ENCODE measurements at places on chromosomes 3 and 15. TPM values are rescaled to one million over a fixed set of nuclear protein-coding genes. Genes with fewer than 3 reads are reported as not detected.

Gene CCR9
- 2.7 TPM for polyA plus RNA-seq

Gene CCDC32
- polyA plus RNA-seq: 23.5 TPM

Gene ATP13A5
- polyA plus RNA-seq: not detected

Gene CRABP1
- 16.0 TPM for polyA plus RNA-seq

Gene TMEM212
- polyA plus RNA-seq: not detected

Gene POLR2M
- polyA plus RNA-seq: 59.9 TPM

Gene DUOX1
- 0.33 TPM for polyA plus RNA-seq

Gene TRIM59
- polyA plus RNA-seq: 0.54 TPM

Gene GOLGA6B
- polyA plus RNA-seq: 0.06 TPM

Gene AHSG
- polyA plus RNA-seq: 0.04 TPM

Gene ANKRD34C
- polyA plus RNA-seq: not detected

Gene PFN2
- polyA plus RNA-seq: 115 TPM

Gene IQCH
- polyA plus RNA-seq: not detected

Gene CPLX3
- polyA plus RNA-seq: not detected

Gene CCK
- 0.89 TPM for polyA plus RNA-seq

Gene SOX14
- not detected for polyA plus RNA-seq

Gene NAA80
- 6.5 TPM for polyA plus RNA-seq

Gene COL6A5
- 0.01 TPM for polyA plus RNA-seq

Gene INSYN1
- polyA plus RNA-seq: 2.2 TPM

Gene CCR8
- not detected for polyA plus RNA-seq

Gene CA12
- 0.27 TPM for polyA plus RNA-seq

Gene CCR5
- polyA plus RNA-seq: 0.94 TPM

Gene MEIS2
- 5.4 TPM for polyA plus RNA-seq

Gene TTLL13
- polyA plus RNA-seq: 0.45 TPM

Gene RBP2
- 5,876 TPM for polyA plus RNA-seq

Gene RPL22L1
- polyA plus RNA-seq: 72.7 TPM

Gene GPR27
- 0.38 TPM for polyA plus RNA-seq

Gene TM2D3
- 24.9 TPM for polyA plus RNA-seq

Gene C3orf49
- not detected for polyA plus RNA-seq

Gene TM4SF1
- 21.4 TPM for polyA plus RNA-seq

Gene SV2B
- not detected for polyA plus RNA-seq

Gene LRRC3B
- 0.65 TPM for polyA plus RNA-seq

Gene LRRIQ4
- not detected for polyA plus RNA-seq

Gene SLC22A14
- polyA plus RNA-seq: 0.09 TPM

Gene MGLL
- 47.2 TPM for polyA plus RNA-seq

Gene HHLA2
- polyA plus RNA-seq: 130 TPM

Gene STRIT1
- 10.3 TPM for polyA plus RNA-seq

Gene TGM4
- not detected for polyA plus RNA-seq

Gene DUOXA2
- not detected for polyA plus RNA-seq

Gene FRMD5
- 0.81 TPM for polyA plus RNA-seq

Gene MYO5C
- polyA plus RNA-seq: 2.4 TPM

Gene CCDC9B
- 2.2 TPM for polyA plus RNA-seq

Gene JMJD7
- 11.4 TPM for polyA plus RNA-seq

Gene MAP4
- 74.2 TPM for polyA plus RNA-seq

Gene MCCC1
- polyA plus RNA-seq: 30.6 TPM

All from small intestine (tissue), 16 donors.